ENCODE measurements at places on chromosomes 4 and X.
A peak's percentile ranks its signal among the peaks of the same experiment; 100 is the strongest.

DNA sequence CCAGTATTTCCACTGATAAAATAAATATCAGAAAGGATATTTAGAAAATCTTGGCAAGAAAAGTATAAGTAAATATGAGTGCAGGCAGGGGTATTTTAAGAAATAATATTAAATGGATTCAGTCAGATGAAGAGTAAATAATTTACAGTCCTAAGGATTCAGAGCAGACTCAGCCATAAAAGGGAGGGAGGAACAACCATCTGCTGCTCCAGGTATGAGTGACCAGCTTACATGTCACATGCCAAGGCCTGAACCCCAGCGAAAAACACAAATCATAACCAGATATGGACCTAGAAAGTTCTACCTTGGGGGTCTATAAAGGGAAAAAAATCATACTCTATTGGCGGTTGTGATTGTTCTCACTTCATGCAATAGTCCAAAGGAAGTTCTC is 166.8 kb downstream of the COL4A6 start:
- DNase-seq, result no peak

GRCh38 chr4:38034986-38035882 is 75.0 kb downstream of the PTTG2 start:
- DNase-seq, result peak; percentile 61

DNA sequence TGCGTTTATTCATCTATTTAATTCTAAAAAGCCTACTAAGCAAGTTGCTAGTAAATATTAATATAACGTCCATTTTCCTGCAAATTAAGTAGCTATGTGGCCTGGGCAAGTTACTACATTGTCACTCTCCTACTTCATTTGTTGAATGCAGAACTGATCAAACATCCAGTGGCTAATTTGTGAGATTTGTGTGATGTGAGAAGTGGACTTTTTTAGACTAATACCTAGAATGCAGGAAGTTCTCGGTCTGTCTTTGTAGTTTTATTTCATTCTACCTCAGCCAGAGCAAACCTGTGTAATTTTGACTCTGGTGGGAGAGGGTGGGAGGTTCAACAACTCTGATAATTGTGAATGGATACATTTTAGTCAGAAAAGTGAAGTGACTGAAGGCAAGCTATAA is 840 bp downstream of the GUF1 start:
- no peak for DNase-seq

DNA sequence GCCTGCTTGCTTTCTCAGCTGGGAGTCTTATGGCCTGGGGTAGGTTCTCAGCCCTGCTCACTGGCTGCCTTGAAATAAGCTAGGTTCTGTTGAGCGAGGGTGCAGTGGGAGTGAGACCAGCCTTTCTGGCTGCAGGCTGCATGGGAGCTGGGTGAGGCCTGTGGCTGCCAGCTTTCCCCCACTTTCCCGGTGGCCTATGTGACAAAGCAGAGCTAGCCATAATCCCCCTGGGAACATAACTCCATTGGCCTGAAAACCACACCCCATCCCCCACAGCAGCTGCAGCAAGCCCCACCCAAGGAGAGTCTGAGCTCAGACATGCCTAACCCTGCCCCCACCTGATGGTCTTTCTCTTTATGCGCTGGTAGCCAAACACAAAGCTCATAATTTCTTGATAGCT is 118.9 kb downstream of the KLHL4 start:
- DNase-seq, result no peak

DNA sequence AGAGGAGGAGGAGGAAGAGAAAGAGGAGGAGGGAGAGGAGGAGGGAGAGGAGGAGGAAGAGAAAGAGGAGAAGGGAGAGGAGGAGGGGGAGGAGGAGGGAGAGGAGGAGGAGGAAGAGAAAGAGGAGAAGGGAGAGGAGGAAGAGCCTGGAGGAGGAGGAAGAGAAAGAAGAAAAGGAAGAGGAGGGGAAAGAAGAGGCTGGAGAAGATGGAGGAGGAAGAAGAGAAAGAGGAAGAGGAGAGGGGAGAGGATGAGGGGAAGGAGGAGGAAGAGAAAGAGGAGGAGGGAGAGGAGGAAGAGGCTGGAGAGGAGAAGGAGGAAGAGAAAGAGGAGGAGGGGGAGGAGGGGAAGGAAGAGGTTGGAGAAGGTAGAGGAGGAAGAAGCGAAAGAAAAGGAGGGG is 46.0 kb upstream of the SHOX start:
- DNase-seq, result no peak

DNA sequence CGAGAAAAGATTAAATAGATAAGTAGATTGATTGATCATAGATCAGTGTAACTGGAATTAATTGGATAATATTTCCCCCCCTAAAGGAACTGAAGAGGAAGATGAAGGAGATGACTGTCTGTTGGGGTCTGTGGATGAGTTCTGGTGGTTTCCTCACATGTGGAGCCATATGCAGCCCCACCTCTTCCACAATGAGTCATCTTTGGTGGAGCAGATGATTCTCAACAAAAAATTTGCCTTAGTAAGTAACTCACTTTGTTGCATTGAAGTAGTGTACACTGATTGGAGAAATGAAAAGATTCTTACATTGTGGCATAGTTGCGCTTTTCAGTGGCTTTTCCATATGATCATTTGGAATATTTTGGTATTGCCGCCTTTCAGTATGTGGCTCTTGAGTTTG is 80.4 kb downstream of the NDST3 start:
- no peak for DNase-seq

GRCh38 chr4:38889143-38889542 is 21.5 kb downstream of the FAM114A1 start:
- DNase-seq, result no peak

DNA sequence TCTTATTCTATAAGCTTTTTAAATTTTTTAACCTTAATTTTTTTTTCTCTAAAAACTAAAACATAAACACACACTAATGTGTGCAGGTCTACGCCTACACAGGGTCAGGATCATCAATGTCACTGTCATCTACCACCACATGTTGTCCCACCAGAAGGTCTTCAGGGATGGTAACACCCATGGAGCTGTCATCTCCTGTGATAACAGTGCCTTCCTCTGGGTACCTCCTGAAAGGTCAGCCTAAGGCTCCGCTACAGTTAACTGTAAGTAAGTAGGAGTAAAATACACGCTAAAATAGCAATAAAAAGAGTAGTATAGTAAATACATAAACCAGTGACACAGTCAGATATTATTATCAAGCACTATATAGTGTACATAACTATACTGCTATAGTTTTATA is 45.9 kb upstream of the GPRIN3 start:
- DNase-seq, result no peak
